ENCODE measurements at places on chromosomes 16 and 17. TPM values are rescaled to one million over a fixed set of nuclear protein-coding genes. Genes with fewer than 3 reads are reported as not detected.

The CD300C gene
- not detected for total RNA-seq

The ATP2A1 gene
- total RNA-seq: 0.44 TPM

The GUCY2D gene
- not detected for total RNA-seq

The KRT33A gene
- not detected for total RNA-seq

The RCVRN gene
- under 0.01 TPM for total RNA-seq
